Stimulated activated CD8-positive, alpha-beta memory T cell treated with anti-CD3 and anti-CD28 coated beads, Interleukin-4, amount 100 ng/mL, for 24 hours (primary cell): ENCODE measurements at places on chromosomes 12 and 14.
A peak's percentile ranks its signal among the peaks of the same experiment; 100 is the strongest.

GRCh38 chr14:86296173-86296572, 766.2 kb downstream of the FLRT2 start:
- DNase-seq: no peak

DNA sequence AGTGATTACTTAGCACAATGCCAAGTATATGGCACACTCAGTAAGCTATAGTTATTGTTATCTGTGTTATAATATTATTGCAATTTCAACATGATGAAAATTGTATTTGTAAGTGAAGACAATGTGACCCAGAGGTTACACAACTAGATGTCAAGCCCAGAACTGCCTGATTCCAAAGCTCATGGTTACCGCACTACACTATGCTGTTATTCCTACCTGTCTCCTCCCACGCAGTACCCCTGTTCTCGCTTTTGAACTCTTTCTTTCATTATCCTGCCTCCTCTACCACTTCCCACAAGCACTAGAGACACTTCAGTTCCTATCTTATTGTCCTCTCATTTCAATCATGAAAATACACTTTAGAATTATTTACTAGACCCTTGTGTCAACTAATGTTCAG, 93.2 kb downstream of the PLCZ1 start:
- no peak for DNase-seq

DNA sequence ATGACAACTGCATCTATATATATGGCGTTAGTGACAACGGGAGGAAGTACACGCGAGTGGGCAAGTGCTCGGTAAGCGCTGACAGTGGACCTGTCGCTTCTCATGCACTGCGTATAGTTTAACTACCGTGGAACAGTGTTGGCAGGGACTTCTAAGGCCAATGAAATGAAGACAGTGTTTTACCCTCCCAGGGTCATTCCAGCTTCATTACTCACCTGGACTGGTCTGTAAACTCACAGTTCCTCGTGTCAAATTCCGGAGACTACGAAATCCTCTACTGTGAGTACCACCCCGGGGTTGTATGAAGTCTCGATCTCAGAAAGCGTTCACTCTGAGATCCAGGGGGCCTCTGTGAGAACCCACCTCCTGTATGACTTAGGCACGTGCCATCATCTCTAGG, 129.2 kb upstream of the EVL start:
- DNase-seq: no peak

DNA sequence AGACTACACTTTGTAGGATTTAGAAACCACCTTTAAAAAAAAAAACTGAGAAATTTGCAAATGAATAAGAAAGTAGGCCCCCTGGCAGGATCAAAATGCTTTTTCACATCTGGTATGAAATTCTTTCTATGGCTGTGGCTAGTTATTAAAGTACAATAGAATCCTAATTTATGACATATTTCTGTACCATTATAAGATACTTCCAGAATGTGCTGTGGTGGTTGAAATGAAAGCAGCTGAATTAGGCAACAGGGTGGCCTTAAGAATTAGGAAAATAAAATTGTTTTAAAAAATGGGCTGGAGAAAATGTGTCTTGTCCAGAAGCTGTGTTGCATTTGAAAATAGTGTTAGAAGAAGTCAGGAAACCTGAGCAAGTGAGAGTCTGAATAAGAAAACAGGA, 85.9 kb upstream of the PDE3A start:
- DNase-seq: no peak

GRCh38 chr12:40762072-40762471, 69.8 kb downstream of the CNTN1 start:
- no peak for DNase-seq

DNA sequence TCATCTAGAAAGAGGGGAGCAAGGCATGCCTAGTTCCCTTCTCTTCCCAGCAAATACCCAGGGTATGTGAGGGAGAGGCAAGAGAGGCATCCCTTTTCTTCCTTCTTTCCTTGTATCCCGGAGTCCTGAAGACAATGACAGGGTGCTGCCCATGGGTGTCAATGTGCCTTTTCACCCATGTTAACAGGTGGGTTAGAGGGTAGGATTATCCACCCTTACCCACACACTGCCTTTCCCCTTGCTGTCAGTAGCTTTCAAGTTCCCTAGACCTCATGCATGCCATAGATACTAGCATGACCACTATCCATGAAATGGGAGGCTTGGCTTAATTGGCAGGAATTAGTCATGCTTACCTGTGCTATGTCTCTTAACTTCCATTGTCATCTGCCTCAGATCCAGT, 36.3 kb upstream of the PCNX1 start:
- no peak for DNase-seq

- DNase-seq: no peak
Measured at GRCh38 chr12:50799908-50800307, 36.0 kb downstream of the ATF1 start.

DNA sequence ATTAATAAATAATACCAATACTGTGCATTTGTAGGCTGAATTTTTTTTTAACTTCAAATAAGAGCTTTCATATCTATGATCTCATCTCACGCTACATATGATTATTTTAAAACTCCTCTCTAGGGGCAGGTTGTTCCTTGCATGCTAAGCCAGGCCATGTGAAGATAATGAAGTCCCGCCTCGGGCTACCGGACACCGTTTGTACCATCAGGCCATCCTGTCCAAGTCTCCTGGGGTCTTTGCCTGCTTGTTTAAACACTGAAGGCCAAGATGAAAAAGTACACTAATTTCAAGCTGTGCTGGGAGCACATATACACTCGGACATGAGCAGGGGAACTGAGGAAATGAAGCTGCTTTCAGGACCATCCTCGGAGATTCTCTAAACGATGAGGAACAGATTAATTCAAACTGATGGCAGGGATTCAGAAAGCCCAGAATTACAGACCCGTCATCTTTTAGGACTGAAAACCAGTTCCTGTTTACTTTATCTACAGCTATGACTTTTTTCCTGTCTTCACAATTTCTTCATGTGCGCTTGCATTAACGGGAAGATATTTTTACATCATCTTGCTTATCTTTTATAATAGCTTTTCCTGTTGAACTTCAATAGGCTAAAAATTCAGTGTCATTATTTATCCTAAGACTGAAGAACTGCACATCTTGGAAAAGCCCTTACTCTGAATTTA, 6.3 kb upstream of the ABHD12B start:
- DNase-seq: no peak

DNA sequence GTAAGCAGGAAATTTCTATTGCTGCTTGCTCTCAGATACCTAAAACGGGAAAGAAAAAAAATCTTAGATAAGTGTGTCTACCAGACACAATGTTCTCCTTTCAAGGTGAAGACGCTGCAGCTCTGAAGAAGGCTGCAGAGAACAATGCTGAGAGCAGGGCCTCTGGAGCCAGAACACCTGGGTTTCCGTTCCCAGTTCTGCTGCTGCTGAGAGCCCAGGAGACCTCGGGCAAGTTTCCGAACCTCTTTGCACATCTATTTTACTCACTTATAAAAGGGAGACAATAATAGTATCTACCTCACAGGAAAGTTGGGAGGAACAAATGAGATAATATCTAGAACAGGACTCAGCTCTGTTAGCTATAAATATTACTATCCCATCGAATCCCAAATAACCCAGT, 122.9 kb downstream of the TMTC1 start:
- no peak for DNase-seq

DNA sequence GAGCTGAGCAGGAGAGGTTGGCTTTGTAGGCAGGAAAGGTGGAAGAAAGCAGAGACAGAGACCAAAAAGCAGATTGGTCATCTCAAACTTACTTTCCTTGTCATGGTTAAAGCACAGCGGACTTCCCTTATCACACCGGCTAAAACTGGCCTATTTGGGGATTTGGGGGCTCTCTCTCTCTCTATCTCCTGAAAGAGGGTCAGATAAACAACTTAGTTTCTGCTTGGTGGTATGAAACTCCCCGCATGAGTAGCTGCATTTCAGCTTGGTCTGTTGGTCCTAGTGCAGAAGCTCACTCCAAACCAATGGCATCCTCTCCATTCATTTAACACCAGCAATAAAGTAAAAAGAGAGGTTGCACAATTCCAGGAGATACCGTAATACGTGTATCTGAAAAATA, 57.1 kb downstream of the TNFAIP2 start:
- DNase-seq: no peak

GRCh38 chr14:100028990-100029677, 36.1 kb upstream of the EVL start:
- no peak for DNase-seq

GRCh38 chr14:69214393-69214792, 23.1 kb downstream of the EXD2 start:
- no peak for DNase-seq

- no peak for DNase-seq
Measured at GRCh38 chr14:102731101-102731870, 46.0 kb upstream of the TRAF3 start.

DNA sequence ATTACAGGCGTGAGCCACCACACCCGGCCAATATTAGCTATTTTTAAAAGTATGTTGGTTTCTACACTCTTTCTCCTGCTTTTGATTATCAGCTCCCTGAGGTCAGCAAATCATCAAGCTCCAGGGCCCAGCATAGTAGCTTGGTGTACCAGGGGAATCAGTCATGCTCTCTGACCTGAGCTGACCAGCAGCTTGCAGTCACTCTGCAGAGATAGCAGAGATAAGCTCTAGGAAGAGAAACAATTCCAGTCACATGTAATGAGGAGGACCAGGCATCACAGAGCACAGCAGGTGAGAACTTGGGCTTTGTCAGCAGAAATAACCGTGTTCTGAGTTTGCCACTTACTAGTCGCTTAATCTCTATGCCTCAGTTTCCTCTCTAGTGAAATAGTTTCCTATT, 8.5 kb downstream of the PLEKHD1 start:
- DNase-seq: no peak

GRCh38 chr12:41460906-41461305, 272.8 kb downstream of the PDZRN4 start:
- no peak for DNase-seq

DNA sequence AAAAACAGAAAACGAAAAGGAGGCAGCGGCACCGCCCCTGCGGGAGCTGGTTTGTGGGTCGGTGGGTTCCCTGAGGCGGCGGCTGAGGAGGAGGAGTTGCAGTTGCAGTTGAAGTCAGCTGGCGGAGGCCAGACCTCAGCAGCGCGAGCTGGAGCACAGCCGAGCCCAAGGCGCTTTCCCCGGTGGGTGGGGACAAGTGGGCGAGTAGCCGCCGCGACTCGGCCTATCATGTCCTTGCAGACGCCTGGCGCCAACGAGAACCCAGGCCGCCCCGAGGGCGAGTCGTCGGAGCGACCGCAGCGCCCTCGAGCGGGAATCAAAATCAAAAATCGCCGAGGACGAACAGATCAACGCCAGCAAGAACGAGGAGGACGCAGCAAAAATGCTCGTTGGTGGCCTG, 12.7 kb upstream of the CLEC1A start:
- no peak for DNase-seq

DNA sequence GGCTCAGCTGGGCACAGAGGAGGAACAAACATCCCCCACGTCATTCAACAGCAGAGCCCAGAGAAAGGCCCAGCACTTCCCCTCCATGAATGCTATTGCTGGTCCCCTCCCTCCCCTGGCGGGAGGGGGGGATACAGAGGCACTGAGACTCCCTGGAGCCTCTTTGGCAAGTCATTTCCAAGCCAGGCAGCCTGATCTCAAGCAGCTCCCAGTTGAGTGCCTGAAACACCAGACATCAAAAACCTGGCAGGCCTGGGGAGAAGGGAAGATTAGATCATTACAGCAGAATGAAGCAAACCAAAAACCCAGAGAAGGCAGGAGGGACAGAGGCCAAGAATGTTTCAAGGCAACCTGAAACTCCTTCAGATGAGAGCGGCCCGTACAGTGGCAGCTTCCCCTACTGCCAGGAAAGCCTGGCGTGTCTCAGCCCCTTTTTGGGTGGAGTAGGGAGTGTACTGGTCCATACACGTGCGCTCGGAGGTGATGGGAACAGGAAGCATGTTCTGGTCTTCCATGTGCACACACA, 92.1 kb downstream of the LRRC74A start:
- no peak for DNase-seq

DNA sequence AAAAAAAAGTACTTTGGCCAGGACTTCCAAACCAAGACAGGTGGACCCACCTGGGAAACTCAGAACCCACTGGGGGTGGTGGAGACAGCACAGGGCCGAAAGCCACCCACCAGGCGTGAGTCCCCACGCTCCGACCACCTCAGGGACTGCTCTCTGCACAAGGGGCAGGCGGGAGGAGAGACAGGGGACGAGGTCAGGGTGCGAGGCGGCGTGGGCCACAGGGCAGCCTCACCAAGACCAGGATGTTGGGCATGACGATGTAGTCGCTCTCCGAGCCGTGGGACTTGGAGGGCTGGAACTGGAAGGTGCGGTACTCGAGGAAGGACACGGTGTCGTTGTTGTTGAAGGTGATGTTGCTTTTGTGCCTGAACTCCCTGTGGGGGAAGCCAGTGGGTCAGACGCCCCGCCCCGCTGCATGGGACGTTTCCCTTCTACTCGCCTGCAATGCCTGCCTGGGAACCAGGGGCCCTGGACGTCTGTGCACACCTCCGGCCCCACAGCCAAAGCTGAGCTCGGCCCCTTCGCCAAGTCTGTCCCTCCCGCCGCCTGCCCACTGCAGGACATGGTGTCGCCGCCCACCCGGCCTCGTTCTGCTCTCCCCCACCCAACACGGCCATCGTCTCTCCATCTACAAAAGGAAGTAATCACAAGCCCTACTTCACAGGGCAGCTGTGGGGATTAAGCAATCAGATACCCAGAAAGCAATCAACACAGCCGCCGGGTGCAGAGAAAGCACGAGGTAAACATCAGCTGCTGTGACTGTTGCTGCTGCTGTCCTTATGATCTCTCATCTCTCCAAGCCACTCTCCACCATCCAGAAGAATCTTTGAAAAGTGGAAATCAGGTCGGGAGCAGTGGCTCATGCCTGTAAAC, 48.7 kb downstream of the SCARB1 start:
- no peak for DNase-seq

GRCh38 chr12:94109160-94109559, 39.2 kb upstream of the PLXNC1 start:
- peak; percentile 40 for DNase-seq

- DNase-seq: no peak
Measured at GRCh38 chr12:11729439-11730150, 80.1 kb downstream of the ETV6 start.

DNA sequence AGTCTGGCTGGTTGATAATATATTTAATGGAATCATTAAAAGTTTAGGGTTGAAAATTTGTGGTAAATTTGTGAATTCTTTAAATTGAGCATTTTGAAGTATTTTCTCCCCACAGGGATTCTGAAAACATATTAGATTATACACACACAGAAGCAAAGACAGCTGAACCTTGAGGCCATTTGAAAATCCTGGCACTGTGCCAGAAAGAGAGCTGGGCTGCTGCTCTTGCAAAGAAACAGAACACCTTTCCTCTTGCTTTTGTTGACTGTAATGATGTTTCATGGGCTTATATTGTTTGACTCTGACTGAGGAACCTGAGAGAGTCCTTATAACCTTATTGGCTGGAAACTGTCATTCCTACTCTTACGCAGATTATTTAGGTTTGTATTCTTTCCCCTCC, 4.8 kb downstream of the RNF34 start:
- DNase-seq: no peak
